ENCODE measurements at places on chromosomes 4 and X.

GRCh38 chrX:50002067-50002714 lies 79.8 kb downstream of the CLCN5 start:
- no peak for DNase-seq

DNA sequence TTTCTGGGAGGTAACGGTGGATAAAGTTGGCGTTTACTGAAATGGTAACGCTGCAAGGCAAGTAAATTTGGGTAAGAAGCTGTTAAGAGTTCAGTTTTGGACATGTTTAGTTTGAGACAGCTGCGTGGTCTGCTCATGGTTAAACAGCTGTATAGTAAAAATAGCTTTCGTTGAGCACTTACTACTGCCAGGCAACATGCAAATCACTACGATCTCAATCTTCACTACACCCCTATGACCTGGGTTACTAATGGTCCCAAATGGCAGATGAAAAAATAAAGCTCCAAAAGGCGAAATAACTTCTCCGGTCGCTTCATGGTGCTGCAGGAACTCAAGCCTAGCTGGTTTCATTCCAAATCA lies 22.2 kb downstream of the FABP2 start:
- no peak for DNase-seq

GRCh38 chr4:5460106-5460801 lies 248.1 kb downstream of the EVC2 start:
- peak; percentile 4 for DNase-seq

GRCh38 chrX:97984641-97985040 lies 1100.9 kb downstream of the RPA4 start:
- DNase-seq: no peak

GRCh38 chr4:81215931-81216330 lies 909 bp upstream of the PRKG2 start:
- DNase-seq: peak; percentile 61

GRCh38 chr4:127959794-127960193 lies 5.2 kb downstream of the MFSD8 start:
- DNase-seq: no peak

DNA sequence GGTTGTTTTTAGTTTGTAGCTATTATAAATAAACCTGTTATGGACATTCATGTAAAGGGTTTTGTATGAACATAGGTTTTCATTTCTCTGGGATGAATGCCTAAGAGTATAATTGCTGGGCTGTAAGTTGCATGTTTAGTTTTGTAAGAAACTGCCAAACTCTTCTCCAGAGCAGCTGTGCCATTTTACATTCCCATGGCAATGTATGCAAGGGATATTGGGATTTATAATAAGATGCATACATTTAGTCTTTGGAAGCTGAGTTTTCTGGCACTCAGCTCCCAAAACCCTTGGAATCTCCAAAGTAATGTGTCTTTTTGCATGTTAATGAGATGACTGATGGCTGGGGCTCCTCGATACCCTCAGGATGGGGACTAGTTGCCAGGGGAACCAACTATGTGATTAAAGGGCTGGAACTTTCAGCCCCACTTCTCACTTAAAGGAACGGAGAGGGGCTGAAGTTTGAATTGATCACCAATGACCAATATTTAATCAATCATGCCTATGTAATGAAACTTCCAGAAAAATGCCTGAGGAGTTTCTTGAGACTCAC lies 44.0 kb downstream of the SERTM2 start:
- DNase-seq: no peak

DNA sequence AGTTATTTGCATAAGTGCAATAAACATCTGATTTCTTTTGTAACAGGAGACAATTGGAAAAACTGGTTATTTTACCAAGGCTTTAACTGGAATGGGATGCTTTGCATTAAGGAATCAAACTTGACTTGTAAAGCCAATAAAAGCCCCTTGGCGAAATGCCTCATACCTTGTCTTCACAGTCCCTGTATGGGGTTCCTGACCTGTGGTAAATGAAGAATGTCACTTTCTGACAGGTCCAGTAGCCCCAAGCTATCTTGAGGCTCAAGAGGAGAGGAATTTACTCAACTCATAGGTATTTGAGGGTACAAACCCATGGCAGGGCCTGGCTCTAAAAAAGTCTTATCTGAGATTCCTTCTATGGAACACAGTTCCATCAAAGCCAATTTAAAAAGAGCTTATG lies 78.0 kb downstream of the ACOX3 start:
- no peak for DNase-seq

GRCh38 chr4:185412412-185412811 lies 13.4 kb downstream of the UFSP2 start:
- DNase-seq: no peak

GRCh38 chr4:75779105-75779757 lies 54.9 kb downstream of the USO1 start:
- no peak for DNase-seq

DNA sequence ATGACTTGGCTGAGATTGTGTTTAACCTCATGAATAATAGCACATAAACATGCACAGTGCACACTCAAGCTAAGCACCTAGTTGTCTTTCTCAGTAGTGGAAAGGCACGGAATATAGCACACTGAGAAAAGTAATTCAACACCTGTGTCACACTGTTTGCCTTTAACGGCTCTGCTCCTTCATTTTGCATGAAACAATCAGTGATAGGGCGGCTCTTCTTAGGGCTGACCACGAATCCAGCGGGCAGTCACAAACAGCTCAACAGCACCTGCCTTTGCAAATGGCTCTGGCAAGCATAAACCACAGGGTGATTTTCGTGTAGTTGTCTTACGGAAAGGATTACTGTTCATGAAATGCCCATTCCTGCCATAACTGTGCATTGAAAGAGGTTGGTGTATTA lies 954.0 kb upstream of the TENM3 start:
- no peak for DNase-seq

DNA sequence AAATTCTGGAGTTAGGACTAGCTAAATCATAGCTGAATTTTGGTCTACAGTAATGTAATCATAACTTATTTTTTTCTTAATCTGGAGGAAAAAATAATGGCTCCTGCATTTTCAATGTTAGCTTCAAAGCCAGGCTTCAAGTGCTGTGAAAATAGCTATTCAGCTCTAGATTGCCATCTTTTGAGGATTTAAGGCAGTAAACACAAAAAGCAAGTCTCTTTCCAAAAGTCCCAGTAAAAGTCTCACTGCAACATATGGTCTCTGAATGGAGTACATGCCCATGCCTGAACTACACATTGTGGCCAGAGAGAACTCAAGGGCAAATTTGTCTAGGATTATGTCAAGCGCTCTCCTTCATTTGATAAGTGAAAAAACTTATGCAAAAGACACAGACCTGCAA lies 720.9 kb downstream of the FSTL5 start:
- no peak for DNase-seq

GRCh38 chr4:136934601-136935000 lies 597.7 kb downstream of the PCDH18 start:
- DNase-seq: no peak

DNA sequence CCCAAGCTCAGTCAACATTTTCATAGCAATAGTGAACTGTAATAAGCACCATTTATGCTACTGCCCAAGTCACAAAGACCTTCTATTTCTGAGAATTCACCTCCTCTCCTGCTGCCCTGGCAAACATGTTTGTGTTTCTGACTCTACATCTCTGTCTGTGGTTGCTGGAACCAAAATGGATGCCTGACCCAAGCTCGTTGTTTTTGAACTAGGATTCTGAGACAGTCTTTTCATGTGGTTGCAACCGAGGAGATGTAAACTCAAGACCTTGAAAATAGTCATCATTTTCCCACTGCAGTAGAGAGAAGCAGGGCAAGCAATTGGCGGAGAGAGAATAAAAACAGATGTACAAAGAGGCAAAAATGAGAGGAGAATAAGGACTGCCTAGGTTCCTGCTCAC lies 160.2 kb downstream of the RAB28 start:
- DNase-seq: no peak
